ENCODE measurements at places on chromosomes 6 and 20. TPM values are rescaled to one million over a fixed set of nuclear protein-coding genes. Genes with fewer than 3 reads are reported as not detected.

GRCh38 chr20:44460795-44461141, 14.9 kb upstream of the TTPAL start:
- peak; percentile 40 for DNase-seq
- no peaks in the 10 kb centered on the region for H3K36me3 ChIP-seq
- no peak overlapping the region for H3K27ac ChIP-seq

Gene OXT
- total RNA-seq, result not detected

DNA sequence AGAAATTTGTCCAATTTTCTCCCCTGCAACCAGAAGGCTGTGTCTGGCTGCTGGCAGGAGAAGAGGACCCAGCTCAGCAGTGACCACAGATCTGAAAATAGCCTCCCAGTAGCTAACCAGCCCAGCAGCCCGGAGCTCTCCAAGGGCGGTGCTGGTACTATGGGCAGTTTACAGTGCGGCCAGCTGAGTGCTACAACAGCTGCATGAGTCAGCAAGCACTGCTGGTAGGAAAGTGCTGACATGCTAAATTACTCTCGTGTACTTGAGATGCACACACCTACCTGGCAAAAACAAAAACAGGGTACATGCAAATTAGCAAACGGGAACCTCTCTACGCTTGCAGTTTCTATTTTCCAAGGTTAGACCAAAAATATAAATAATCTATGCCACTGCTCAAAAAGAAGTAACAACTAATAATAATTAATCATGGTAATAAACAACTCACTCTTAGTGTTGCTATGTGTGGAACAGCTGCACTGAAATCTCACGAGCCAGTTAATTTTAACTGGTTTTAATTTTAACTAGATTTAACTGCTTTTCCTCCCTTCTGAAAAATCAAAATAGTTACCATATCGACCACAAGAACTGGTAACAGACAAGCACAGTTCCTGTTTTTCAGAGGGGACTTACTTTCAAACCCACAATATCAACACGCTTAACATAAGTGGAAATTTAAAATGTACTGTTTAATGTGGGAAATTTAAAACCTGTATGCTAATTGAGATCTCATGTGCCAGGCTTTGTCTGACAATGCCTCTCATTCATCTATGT, 10.8 kb downstream of the BACH2 start:
- peak; percentile 74 for DNase-seq
- H3K36me3 ChIP-seq, result peaks cover 7% of the 10 kb centered on the region
- H3K4me1 ChIP-seq, result peaks cover 40% of the 10 kb centered on the region
- no peaks in the 10 kb centered on the region for H3K27me3 ChIP-seq

GRCh38 chr6:28252009-28252975, at the start of gene ZKSCAN4:
Gene ZKSCAN4 (minus strand): TSS chr6:28252269. CDS start chr6:28251980, 289 bp downstream.
- H3K4me1 ChIP-seq, result peaks cover 10% of the 10 kb centered on the region
- peak within 1 kb of the TSS; percentile 64 for H3K27ac ChIP-seq
- peaks cover 16% of the 10 kb centered on the region for H3K36me3 ChIP-seq
- H3K27me3 ChIP-seq, result no peaks in the 10 kb centered on the region
- peak within 1 kb of the TSS; percentile 100 for H3K4me3 ChIP-seq

- no peak for DNase-seq
- no peak overlapping the region for H3K27ac ChIP-seq
- H3K4me3 ChIP-seq, result no peak overlapping the region
- H3K4me1 ChIP-seq, result no peaks in the 10 kb centered on the region
Measured at GRCh38 chr20:14696937-14697336, 359.5 kb upstream of the FLRT3 start.

GRCh38 chr20:62211769-62212288, 8.2 kb downstream of the HRH3 start:
- H3K27ac ChIP-seq, result no peak overlapping the region
- peaks cover 13% of the 10 kb centered on the region for H3K4me1 ChIP-seq
- H3K36me3 ChIP-seq, result peaks cover 22% of the 10 kb centered on the region
- H3K4me3 ChIP-seq, result no peak overlapping the region

- no peaks in the 10 kb centered on the region for H3K36me3 ChIP-seq
- no peak for DNase-seq
- H3K27ac ChIP-seq, result no peak overlapping the region
- H3K4me1 ChIP-seq, result no peaks in the 10 kb centered on the region
- no peaks in the 10 kb centered on the region for H3K27me3 ChIP-seq
- no peak overlapping the region for H3K4me3 ChIP-seq
Measured at GRCh38 chr6:62999796-63000195, 211.5 kb upstream of the FKBP1C start.

- H3K27ac ChIP-seq, result no peak overlapping the region
- no peak overlapping the region for H3K4me3 ChIP-seq
Measured at GRCh38 chr20:2618815-2619214, 33.6 kb upstream of the NOP56 start.

- no peak overlapping the region for H3K27ac ChIP-seq
- H3K4me3 ChIP-seq, result no peak overlapping the region
- no peaks in the 10 kb centered on the region for H3K27me3 ChIP-seq
- no peak for DNase-seq
- no peaks in the 10 kb centered on the region for H3K36me3 ChIP-seq
- H3K4me1 ChIP-seq, result no peaks in the 10 kb centered on the region
Measured at GRCh38 chr6:143123081-143123480, 62.4 kb downstream of the AIG1 start.

Gene LINC00237
- total RNA-seq, result not detected

DNA sequence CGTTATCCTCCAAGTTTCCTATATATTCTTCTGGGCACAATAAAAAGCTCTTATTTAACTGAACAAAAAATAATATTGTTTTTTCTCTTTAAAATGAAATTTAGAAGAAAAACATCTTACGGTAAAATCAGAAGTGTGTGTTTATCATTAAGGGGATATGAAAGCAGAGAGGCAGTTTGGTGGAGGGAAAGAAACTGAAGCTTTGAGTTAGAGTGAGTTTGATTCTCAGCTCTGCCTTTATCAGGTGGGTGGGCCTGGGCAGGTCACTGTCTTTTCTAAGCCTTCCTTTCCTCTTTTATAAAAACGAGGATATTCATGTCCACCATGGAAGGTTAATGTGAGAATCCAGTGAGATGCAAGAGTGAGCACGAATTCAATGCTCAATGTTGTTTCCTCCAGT, 379.8 kb upstream of the CNR1 start:
- no peaks in the 10 kb centered on the region for H3K4me1 ChIP-seq
- H3K36me3 ChIP-seq, result no peaks in the 10 kb centered on the region
- H3K4me3 ChIP-seq, result no peak overlapping the region
- DNase-seq, result no peak

Gene ADAM33
- total RNA-seq, result not detected

GRCh38 chr6:150673720-150674346, 74.1 kb downstream of the PLEKHG1 start:
- H3K4me1 ChIP-seq, result no peaks in the 10 kb centered on the region
- no peak for DNase-seq
- H3K36me3 ChIP-seq, result no peaks in the 10 kb centered on the region
- H3K27ac ChIP-seq, result no peak overlapping the region

DNA sequence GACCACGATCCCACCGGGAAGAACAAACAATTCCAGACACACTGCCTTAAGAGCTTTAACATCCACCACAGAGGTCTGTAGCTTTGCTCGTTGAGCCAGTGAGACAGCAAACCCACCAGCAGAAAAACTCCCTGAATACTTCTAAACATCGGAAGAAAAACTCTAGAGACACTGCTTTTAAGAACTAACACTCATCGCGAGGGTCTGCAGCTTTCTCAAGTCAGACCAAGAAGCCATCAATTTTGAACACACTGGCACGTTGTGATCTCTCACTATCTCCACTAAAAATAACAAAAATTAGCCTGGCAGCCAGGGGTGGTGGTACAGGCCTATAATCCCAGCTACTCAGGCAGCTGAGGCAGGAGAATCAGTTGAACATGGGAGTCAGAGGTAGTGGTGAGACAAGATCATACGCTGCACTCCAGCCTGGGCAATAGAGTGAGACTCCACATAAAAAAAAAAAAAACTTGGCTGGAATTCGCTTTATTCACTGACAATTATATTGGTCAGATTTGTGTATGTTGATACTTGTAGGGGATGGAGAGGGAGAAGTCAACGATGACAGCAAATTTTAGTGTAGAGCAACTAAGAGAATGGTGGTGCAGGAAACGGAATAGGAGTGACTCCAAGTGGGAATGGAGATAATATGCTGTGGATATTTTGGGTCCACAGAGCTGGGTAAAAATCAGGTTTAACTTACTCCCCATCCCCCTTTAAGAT, 860 bp upstream of the TMEM14C start:
- no peak for DNase-seq
- H3K27ac ChIP-seq, result peak overlapping the region; percentile 86
- H3K4me3 ChIP-seq, result peak overlapping the region; percentile 82
- H3K36me3 ChIP-seq, result peaks cover 20% of the 10 kb centered on the region
- no peaks in the 10 kb centered on the region for H3K27me3 ChIP-seq

Gene COL19A1
- not detected for total RNA-seq

DNA sequence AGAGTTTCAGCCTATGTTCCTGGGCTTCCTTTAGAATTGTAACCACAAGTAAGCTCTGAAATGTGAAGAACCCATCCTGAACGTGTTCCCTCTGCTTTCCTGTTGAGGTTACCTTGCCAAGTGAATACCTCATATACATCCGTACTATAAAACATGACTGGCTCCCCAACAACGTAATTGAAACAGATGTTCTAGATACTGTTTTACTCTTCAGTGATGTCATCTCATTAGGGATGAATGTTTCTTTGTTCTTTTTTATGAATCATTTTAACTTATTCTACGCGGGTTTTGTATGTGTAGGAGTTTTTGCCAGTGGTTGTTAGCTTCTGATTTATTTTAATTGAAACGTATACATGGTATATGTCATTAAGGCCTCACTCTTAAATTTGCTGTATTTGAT, 166.8 kb downstream of the SAMD5 start:
- DNase-seq, result no peak
- no peaks in the 10 kb centered on the region for H3K36me3 ChIP-seq
- no peak overlapping the region for H3K4me3 ChIP-seq

DNA sequence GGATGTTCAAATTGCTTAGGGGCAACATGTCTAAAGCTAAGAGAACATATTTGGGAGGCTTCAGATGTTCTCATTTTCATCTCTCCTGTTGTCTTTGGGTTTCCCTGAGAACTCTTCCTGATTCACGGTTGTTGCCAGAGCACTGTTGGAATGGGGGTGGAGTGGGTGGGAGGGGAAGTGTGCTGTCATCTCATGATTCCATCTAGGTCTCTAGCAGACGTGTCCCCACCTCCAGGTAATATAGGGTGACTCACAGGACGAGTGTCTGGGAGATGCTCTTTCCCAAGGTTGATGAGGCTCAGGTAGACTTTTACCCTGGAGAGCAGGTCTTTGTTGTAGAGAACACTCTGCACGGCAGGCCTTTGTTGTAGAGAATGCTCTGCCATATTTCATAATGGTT, 636.9 kb downstream of the QKI start:
- H3K27ac ChIP-seq, result no peak overlapping the region
- DNase-seq, result no peak
- no peaks in the 10 kb centered on the region for H3K36me3 ChIP-seq
- no peaks in the 10 kb centered on the region for H3K27me3 ChIP-seq

DNA sequence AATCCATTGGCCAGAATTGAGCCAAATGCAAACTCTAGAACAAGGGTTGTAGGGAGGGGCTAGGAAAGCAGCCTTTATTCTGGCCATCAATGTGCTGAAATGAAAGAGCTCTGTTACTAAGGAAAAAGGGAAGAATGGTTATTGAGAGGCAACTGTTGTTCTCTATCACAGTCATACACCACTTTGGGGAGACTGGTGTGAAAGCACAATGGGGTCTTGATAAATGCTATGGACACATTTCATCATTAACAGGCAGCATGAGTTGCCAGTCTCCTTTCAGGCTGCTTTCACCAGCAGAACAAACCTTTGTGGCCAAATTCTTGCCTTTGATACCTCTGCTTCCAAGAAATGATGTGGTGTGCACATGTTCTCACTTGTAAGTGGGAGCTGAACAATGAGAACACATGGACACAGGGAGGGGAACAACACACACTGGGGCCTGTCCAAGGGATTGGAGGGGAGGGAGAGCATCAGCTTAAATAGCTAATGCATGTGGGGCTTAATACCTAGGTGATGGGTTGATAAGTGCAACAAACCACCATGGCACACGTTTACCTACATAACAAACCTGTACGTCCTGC, 86.2 kb downstream of the CDS2 start:
- no peaks in the 10 kb centered on the region for H3K4me1 ChIP-seq
- H3K36me3 ChIP-seq, result no peaks in the 10 kb centered on the region
- DNase-seq, result no peak
- H3K27ac ChIP-seq, result no peak overlapping the region

DNA sequence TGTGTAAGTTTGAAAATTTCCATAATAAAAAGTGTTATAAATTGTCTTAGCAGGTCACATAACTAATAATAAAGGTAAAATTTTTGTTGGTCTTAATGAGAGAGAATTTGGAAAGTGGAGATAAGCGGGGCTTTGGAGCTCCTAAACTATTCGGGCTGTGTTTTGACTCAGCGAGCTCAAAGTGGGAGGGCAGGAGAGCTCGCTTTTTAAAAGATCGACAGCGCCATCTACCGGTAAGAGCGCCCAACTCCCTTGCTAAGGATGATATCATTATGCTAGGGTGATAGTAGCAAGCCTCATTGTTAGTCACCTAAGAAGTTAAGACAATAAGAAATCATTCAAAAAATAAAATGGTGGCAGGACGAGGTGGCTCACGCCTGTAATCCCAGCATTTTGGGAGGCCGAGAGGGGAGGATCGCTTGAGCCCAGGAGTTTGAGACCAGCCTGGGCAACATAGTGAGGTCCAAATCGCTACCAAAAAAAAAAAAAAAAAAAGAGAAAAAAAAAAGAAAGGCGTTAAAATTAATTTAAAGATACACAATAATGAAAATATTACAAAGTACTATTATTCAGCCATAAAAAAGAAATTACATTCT, 24.8 kb downstream of the C6orf15 start:
- no peak overlapping the region for H3K27ac ChIP-seq
- no peaks in the 10 kb centered on the region for H3K36me3 ChIP-seq
- no peaks in the 10 kb centered on the region for H3K27me3 ChIP-seq

DNA sequence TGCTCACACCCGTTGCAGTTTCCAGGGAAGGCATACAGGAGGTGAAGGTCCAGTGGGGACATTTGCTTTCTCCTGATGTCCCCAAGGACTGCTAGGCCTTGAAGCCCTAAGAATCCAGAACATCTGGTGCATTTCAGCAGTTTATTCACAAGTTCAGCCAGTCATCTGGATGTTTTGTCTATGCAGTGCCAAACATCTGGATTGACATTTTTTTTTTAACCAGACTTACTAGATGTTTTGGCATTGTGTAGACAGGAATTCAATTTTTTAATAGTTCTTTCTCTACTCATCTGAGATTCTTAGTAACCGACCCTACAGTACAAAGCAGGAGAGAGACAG, 256.2 kb downstream of the CLIC5 start:
- H3K4me3 ChIP-seq, result no peak overlapping the region
- H3K27me3 ChIP-seq, result peaks cover 69% of the 10 kb centered on the region
- H3K4me1 ChIP-seq, result no peaks in the 10 kb centered on the region
- H3K36me3 ChIP-seq, result no peaks in the 10 kb centered on the region

- H3K27ac ChIP-seq, result no peak overlapping the region
- peaks cover 20% of the 10 kb centered on the region for H3K27me3 ChIP-seq
- no peak for DNase-seq
- H3K4me1 ChIP-seq, result no peaks in the 10 kb centered on the region
- H3K4me3 ChIP-seq, result no peak overlapping the region
- no peaks in the 10 kb centered on the region for H3K36me3 ChIP-seq
Measured at GRCh38 chr6:46263707-46264086, 92.9 kb upstream of the ENPP5 start.

Gene PTK7
- total RNA-seq, result 49.7 TPM

- H3K36me3 ChIP-seq, result no peaks in the 10 kb centered on the region
- H3K27me3 ChIP-seq, result no peaks in the 10 kb centered on the region
- peak overlapping the region; percentile 18 for H3K27ac ChIP-seq
- no peak for DNase-seq
Measured at GRCh38 chr6:24768361-24768760, 6.4 kb upstream of the GMNN start.

Gene RUNX2
- total RNA-seq, result 0.66 TPM

Gene MEI4
- 0.09 TPM for total RNA-seq

Gene TPX2
- total RNA-seq, result 157 TPM

Measured in Calu3 (cell line).